ENCODE measurements at places on chromosomes 5 and 9.

GRCh38 chr5:17443333-17444130 is 54.5 kb upstream of the TAF11L2 start:
- DNase-seq, result no peak

GRCh38 chr9:126565336-126566128 is 48.2 kb upstream of the LMX1B start:
- no peak for DNase-seq

DNA sequence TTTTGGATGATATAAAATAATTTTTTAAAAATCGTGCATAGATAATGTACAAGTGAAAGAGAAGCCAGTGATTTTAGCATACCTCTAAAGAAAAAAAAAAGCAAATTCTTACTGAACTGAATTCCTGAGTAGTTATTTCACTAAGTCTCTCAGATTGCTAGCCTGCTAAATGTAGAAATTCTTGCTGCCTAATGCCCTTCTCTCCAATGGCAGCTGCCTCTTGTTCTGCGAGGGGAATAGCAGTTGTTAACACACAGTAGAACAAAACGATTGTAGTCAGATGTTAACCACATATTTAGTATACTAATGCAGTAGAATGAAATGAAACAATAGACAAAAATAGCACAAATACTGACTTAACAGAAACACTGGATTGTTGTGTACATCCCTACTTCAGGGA is 26.8 kb downstream of the SMAD5 start:
- no peak for DNase-seq

DNA sequence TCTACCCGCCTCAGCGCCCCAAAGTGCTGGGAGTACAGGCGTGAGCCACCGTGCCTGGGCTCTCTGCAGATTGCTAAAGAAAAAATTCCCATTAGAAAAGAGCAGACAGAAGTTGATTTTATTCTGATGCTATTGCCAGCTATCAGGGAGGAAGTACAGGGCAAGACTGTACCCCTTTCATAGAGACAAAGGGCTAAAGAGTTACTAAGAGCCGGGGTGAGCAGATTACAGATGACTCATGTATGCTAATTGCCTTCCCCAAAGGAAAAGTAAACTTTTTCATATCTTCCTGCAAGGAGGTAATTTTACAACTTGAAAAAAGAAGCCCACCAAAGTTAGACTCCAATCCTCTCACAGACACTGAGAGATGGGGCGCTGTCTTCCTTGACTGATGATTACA is 42.3 kb upstream of the MCTP1 start:
- DNase-seq, result no peak

GRCh38 chr5:115246361-115246991 is 16.2 kb downstream of the PGGT1B start:
- DNase-seq, result no peak

DNA sequence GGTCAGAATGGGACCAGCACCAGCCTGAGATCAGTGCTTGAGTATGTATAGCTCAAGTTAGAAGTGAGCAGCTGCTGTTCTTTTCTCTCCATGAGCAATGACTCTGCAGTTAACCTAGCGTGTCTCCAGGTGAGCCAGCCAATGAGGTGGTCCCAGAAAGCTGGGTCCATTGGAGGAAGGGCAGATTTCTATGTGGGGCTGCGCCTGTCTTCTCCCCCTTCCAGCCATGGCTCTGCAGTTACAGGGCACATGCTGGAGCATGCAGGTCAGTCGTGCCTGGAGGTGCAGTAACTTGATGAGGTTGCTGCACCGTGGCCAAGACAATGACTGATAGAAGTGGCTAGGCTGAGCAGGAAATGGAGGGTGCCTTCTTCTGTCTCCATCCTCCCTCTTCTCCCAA is 29.6 kb upstream of the CXCL14 start:
- no peak for DNase-seq

- DNase-seq, result no peak
Measured at GRCh38 chr9:27337236-27337635, 40.3 kb upstream of the EQTN start.
